Stimulated activated CD8-positive, alpha-beta memory T cell treated with anti-CD3 and anti-CD28 coated beads, Interleukin-4, amount 100 ng/mL, for 1 hour (primary cell): ENCODE measurements at places on chromosomes 12 and 14.

- DNase-seq, result no peak
Observed at GRCh38 chr14:39230416-39231035, 3.2 kb upstream of the MIA2 start.

DNA sequence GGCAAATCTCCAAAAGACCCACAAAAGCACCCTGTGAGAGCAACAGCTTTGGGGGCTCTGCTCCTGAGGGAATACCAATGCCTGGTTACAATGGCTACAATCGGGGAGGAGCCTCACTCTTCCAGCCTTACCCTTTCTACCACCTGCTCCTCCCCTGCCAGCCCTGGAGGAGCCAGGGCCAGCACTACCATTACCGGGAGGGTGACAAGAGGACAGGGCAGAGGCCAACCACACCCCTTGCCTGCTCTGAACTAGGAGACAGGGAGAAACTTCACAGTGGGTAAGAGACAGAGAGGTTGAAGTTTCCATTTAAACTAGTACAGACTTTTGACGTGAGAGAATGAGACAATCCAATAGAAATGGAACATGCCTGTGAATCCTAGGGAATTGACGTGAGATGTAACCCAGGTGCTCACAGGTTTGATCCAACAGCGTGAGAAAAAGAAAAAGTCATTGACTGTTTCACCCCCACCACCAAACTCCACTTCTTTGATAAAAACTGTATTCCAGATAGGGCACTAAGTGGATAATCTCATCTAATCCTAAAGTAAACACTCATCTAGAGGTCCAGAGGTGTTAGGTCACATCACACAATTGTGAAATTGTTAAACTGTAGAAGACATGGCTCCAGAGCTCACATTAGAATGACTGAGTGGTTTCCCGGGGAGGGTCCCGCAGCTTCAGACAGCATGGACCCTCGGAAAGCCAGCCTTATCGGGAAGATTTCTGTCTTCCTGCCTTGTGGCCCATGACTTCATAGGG lies 8.4 kb upstream of the TC2N start:
- no peak for DNase-seq

DNA sequence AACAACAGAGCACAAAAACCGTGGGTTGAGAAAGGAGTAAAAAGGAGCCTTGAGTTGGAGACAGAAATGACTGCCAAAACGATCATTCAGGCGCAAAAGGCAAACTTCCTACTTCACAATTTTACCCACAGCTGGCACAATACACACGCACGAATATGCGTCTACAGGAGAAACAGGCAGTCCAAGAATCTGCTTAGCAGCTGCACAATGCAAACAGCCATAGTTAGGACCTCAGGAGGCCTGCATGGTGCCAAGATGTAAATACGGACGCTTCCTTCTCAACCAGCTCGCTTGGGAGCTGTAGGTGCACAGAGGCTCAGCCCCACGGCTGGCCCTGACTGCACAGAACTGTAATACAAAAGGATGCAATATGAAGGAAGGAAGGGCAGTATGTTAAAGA lies 250.1 kb upstream of the CAND1 start:
- DNase-seq, result no peak

- no peak for DNase-seq
Observed at GRCh38 chr12:79200176-79200575, 335.6 kb downstream of the SYT1 start.

GRCh38 chr12:51359851-51360250 lies 13.4 kb upstream of the CELA1 start:
- no peak for DNase-seq

- no peak for DNase-seq
Observed at GRCh38 chr12:38508246-38508645, 191.7 kb downstream of the ALG10B start.

DNA sequence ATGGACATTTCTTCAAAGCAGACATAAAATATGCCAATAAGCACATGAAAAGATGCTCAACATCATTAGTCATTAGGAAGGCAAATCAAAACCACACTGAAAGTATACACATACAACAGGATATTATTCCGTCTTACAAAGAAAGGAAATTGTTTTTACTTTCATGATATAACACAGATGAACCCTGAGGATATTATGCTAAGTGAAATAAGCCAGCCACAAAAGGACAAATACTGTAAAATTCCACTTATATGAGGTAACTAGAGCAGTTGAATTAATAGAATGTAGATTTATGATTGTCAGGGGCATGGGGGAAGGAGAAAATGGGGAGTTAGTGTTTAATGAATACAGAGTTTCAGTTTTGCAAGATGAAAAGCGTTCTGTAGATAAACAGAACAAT lies 4.2 kb downstream of the ACYP1 start:
- DNase-seq, result no peak

DNA sequence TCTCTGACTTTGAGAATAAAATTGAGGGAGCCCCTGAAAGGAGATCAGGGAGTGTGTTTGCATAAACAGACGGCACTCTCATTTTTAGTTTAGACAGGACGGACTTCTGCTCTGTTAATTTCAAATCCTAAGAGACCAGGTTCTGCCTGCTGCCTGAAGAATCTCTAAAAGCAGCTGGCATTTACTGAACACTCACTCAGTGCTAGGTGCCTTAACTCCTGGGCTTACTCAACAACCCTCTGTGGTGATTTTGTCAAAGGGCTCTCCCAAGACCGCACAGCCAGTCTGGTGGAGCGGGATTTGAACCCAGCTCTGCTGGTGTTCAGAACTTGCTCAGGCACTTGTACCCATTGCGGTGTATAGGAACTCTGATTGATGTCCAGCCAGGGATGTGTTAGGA lies 2.2 kb downstream of the ORAI1 start:
- no peak for DNase-seq

DNA sequence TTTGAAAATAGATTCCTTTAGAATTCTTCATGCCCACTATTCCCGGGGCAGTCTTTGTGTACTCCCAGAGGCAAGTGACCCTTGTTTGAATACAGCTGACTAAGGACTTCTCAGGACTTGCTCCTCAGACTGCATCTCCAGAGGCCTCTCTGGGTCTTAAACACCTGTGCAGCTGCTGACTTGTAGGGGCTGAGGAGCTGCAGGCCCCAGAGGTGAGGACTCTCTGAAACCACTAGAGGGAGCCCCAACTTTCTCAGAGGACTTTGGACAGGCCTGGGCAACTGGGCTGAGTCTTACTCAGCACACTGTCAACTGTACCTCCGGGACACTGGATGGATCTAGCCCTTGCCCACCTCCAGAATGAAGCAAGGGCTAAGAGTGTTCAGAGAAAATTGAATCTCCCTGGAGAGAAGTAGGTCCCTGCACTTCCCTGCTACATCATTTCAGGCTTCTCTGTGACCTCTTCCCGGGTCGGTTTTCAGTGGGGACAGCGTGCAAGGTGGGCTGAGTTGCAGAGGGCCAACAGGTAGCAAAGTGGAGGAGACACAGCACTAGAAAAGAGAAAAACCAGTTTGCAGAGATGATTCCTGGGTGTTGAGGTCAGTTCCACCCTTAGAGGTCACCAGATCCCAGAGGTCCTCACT lies 164.6 kb downstream of the TMEM117 start:
- no peak for DNase-seq

DNA sequence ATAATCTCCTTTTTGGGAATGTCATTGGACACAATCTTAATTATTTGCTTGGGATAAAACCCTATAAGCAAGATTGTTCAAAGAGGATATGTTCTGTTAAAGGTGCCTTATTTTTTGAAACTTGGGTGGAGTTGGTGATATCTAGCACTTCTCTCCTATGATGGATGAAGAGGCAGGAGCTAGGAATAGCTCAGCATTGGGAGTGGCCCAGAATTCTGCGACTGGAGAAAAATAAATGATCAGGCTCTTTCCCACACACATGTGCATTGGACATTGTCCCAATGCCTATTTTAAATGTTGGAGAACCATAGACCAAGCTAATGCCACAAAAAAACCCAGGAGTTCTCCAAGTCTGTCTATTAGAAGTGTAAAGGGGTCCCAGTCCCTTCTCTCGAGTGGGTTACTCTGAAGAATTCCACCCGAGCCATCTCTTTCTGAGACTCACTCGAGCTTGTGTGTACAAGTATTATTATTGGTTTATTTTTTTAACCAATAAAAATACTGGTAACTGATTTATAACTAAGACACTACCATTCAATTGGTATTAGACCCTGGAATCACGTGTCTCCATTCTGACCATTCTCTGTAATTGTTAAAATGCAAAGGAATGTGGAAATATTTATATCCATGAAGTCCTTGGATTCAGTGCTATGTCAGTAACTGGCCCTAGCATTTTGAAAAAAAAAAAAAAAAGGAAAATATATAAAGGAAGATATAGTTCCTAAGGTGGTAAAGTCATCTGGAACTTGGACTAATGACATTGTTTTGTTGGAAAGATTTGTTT lies 437.5 kb upstream of the TMEM132C start:
- DNase-seq, result no peak

- DNase-seq, result no peak
Observed at GRCh38 chr12:68393417-68393816, 61.3 kb upstream of the MDM1 start.

GRCh38 chr12:55717011-55718007 lies 1.5 kb downstream of the BLOC1S1 start:
- no peak for DNase-seq

- no peak for DNase-seq
Observed at GRCh38 chr14:103483600-103483999, 39.0 kb downstream of the CKB start.

DNA sequence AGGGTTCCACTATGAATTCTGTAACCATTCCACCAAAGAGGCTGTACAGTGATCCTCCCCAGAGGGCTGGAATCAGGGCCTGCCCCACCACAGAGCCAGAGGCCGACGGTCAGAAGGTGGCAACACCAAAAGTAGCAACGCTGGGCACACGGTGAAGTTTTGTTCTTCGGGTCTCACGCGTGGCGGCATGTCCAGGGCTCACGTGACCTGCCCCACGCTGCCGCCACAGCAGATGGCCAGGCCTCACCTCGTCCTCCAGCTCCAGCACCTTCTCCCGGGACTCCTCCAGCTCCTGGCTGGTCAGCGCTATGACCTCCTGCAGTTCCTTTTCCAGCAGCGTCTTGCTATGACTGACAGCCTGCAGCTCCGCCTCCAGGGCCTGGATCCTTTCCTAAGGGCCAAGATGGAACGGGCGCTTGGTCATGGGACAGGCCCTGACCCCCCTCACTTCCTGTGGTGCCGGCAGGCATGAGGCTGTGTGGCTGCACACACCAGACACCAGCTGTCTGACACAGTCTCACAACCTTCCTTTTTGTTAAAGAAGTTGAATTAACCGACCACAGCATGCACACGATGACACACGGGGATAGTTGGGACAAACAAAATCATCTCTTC lies 22.4 kb upstream of the ANKLE2 start:
- DNase-seq, result no peak

- no peak for DNase-seq
Observed at GRCh38 chr12:6852651-6853354, 853 bp downstream of the USP5 start.

GRCh38 chr12:84362552-84362897 lies 550.1 kb downstream of the SLC6A15 start:
- DNase-seq, result no peak

DNA sequence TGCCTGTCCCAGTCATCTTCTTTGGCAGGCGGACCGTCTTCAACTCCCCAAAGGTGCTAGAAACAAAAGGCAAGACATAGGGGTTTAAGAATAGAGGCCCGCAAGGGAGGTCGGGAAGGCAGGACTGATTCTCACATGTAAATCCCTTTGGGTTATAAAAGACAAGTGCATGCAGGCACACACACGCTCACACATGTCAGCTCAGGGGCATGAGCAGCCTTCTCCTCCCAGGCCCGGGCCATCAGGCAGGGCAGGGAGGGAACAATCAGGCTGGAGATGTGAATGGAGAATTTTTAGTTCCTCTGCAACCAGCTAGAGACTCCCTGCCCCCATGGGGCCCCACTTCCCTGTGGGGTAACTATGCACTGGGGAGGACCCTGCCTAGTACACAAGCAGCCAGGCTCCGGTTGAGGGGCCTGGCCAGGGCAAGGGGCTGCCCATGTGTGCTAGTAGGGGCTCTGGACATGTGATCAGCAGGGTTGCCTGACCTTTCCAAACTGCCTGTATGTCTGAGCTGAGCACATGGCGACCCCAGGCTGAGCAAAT lies 107.2 kb downstream of the RBM19 start:
- DNase-seq, result no peak

- DNase-seq, result no peak
Observed at GRCh38 chr14:48973151-48973550, 613.0 kb downstream of the RPS29 start.

GRCh38 chr14:23054000-23054811 lies 3.1 kb downstream of the CDH24 start:
- no peak for DNase-seq

- no peak for DNase-seq
Observed at GRCh38 chr12:105083551-105084105, 630 bp downstream of the ALDH1L2 start.

DNA sequence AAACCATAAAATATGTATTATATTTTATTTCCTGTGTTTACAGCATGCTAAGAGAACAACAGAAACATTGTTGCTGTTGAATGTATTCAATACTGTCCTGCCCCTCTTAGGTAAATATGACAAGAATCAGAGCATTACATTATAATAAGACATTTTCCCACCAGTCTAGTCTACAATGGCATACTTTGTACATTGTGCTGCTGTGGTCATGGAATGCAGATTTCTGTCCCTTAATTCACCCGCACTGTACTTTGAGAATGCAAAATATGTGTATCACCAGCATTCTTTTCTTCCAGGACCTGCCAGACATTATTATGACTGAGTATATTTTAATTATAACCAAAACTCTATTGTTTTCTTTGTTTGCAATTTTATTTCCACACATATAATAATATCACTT lies 16.5 kb upstream of the OR10AD1 start:
- no peak for DNase-seq

DNA sequence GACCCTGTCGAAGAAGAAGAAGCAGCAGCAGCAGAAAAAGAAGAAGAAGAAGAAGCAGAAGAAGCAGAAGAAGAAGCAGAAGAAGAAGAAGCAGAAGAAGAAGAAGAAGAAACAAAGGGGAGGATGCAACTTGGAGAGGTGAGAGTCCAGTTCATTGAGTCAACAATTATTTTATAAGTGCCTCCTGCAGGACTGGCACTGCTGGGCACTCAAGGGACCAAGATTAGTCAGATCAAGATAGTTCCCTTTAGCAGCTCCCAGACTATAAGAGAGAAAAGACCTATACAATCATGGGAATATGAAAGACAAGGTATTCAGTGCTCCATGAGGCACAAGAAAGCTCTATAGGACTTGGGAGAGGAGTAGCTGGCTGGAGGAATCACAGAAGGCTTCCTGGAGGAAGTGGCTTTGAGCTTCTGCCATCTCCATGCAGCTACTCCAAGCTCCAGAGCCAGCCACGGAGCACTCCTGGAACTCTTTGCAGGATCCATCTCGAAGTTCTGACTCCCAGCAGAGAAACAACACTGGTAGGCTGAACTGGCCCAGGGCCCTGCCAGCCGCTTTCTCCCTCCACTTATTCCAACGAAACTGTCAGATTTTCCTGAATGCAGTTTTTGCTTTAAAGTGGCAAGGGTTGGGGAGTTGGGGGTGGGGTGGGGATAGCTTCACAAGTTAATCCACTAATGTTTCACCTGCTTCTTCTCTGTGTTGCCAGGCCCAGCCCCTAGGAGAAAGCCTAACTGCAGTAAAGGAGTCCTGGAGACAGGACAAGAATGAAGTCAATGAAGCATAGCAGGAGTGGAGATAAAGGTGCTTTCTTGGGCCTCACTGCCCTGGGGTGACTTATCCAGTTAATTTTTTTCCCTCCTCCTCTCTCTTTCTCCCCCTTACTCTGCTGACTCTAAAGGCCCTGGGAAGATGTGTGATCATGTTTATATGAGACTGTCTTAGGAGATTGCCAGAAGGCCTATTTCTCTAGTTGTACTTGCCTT lies 140.1 kb upstream of the PARP11 start:
- DNase-seq, result no peak

- DNase-seq, result no peak
Observed at GRCh38 chr12:10661338-10661737, 12.5 kb downstream of the STYK1 start.
